Heart left ventricle (tissue), 16 donors: ENCODE measurements at places on chromosomes 4 and X.

DNA sequence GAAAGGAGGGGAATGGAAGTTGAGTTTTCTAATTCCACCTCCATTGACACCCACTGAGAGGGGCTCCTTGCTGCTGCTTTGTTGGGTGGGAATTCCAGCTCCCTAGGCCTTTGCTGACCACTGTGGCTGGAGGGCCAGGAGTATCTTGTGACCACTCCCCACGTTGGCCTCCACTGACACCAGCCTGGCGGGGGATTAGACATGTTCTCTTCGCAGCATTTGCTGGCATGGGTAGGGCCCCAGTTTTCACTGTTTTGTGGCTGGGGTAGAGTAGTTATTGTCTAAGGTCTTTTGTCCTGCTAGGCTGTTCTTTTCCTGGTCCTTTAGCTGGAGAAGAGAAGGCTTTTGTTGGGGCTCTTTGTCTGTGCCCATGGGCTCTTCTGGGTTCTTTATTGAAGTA, 116.7 kb downstream of the CDKL5 start:
- H3K27ac ChIP-seq, result no peak overlapping the region
- peaks cover 6% of the 10 kb centered on the region for H3K4me1 ChIP-seq
- H3K4me3 ChIP-seq, result no peak overlapping the region
- DNase-seq, result no peak
- peaks cover 7% of the 10 kb centered on the region for H3K27me3 ChIP-seq

- no peak for DNase-seq
- H3K4me3 ChIP-seq, result no peak overlapping the region
- no peaks in the 10 kb centered on the region for H3K4me1 ChIP-seq
- no peaks in the 10 kb centered on the region for H3K36me3 ChIP-seq
- H3K27me3 ChIP-seq, result no peaks in the 10 kb centered on the region
Measured at GRCh38 chrX:46279925-46280313, 265.3 kb downstream of the ZNF674 start.

DNA sequence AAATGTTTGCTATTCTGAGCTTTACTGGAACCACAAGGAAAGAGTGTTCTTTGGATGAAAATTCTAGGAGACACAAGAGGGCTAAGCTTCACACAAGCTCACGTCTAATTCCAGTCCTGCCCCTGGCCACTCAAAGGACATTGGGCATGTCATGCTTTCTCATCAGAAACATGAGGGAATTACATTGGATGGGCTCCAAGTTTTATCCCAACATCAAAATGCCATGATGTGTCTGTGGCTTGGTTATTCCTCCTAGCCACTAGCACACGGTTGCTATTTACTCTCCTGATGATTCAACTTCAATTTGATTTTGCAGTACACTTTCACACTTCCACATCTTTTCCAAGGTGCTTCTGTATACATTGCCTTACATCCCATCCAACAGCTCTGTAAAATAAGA, 149.6 kb upstream of the FAM9B start:
- H3K27me3 ChIP-seq, result peaks cover 21% of the 10 kb centered on the region
- H3K4me3 ChIP-seq, result no peak overlapping the region
- H3K27ac ChIP-seq, result no peak overlapping the region
- DNase-seq, result no peak

DNA sequence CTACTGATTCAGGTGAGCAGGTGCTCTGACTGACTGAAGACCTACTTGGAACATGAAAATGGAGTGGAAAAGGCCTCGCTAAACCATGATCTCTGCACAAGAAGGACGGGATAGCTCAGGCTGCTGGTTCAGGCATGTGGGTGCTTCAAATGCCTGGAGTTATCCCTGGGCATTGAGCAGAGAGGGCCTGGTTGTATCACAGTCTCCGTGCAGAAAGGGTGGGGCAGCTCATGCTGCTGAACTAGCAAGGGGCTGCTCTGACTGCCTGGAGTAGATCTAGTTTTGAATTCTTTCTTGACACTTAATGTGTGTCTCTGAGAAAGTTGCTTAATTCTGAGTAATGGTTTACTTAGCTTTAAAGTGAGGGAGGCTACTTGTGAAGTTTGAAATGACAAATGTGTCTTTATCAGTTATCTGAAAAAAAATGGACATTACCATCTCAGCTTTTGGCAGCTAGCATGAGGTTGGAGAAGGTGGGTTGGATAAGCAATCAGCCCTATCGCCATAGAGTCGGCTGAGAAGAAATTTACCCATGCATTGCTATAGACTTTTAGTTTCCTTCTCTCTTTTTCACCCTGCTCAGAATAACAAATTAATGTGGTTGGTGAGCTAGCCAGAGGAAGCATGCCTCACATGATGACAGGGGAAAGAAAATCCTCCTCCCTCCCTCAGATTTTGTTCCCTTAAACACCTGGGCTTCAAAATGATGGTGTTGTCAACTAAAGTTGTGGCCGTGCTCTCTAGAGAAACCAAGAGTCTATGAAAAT, 832.4 kb downstream of the STIM2 start:
- no peaks in the 10 kb centered on the region for H3K27me3 ChIP-seq
- H3K4me1 ChIP-seq, result no peaks in the 10 kb centered on the region
- DNase-seq, result no peak
- no peak overlapping the region for H3K4me3 ChIP-seq
- no peaks in the 10 kb centered on the region for H3K36me3 ChIP-seq

- H3K4me1 ChIP-seq, result no peaks in the 10 kb centered on the region
- no peaks in the 10 kb centered on the region for H3K27me3 ChIP-seq
- no peak overlapping the region for H3K4me3 ChIP-seq
Measured at GRCh38 chr4:117467404-117467803, 382.0 kb upstream of the TRAM1L1 start.

DNA sequence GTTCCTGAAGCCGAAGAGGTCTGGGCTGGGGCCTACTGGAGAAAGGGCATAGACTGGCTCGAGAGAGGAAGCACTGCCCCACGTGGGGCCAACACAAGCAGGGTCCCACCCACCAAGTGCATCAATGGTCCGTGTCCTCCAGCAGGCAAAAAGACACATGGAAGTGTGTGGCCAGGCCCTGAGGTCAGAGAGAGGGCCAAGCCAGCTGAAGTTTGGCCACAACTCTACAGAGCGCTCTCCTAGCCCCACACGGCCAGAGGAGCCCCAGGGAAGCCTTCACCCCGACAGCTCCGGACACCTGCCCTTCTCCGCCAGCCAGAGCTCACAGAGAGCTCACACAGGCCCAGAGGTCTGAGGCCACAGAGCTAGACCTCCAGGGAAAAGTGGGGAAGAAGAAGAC, 8.5 kb upstream of the KDM5C start:
- H3K27ac ChIP-seq, result no peak overlapping the region
- no peak overlapping the region for H3K4me3 ChIP-seq
- no peaks in the 10 kb centered on the region for H3K36me3 ChIP-seq
- H3K27me3 ChIP-seq, result no peaks in the 10 kb centered on the region
- no peak for DNase-seq
